ENCODE measurements at places on chromosomes 2 and 18. TPM values are rescaled to one million over a fixed set of nuclear protein-coding genes. Genes with fewer than 3 reads are reported as not detected.

DNA sequence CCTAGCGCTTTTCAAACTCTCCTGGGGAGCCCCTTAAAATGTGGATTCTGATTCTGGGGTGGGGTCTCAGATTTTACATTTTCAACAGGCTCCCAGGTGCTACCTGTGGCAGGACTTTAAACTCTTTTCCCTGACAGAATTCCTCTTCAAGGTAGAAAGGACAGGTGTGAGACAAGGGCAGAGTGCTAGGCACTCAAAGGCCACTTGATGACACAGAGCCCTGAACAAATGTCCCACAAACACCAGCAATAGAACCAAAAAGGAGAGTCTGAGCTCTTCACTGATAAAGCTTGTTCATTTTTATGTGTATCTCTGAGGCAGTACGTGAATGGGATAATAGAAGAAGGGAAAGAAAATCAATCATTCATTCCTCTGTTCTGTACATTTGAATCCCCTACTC, 77.7 kb upstream of the PELI1 start:
- DNase-seq = no peak

DNA sequence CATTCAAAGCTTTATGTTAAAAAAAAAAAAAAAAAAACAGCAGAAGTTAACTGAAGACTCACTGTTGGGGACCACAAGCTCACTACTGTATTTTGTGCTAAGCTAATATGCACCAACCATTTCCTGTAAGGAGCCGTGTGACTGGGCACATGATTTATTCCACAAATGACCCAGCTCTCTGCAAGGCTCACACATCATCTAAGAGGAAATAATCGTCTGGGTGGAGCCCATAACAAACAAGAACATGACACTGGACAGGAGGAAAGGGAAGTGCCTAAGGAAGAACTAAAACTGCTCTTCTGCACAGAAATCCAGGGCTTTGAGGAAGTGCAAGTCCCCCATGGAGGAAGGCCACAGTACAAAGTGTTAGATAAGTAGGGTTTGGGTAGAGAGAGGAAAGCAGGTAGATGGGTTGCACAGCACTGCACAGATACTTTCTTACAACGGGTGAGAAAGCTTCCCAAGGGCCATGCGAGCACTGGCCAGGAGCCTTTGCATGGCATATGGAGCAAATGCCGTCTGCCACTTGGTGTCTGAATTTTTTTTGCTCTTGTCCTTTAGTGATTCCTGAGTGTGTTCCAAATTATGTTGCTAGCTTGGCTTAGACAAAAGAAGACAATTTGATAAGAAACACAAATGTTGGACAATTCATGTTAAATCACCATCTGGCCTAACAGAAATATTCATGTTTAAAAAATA, 24.4 kb downstream of the NFE2L2 start:
- peak; percentile 28 for DNase-seq

GRCh38 chr18:58625839-58626238, 3.1 kb downstream of the ALPK2 start:
- DNase-seq = no peak

DNA sequence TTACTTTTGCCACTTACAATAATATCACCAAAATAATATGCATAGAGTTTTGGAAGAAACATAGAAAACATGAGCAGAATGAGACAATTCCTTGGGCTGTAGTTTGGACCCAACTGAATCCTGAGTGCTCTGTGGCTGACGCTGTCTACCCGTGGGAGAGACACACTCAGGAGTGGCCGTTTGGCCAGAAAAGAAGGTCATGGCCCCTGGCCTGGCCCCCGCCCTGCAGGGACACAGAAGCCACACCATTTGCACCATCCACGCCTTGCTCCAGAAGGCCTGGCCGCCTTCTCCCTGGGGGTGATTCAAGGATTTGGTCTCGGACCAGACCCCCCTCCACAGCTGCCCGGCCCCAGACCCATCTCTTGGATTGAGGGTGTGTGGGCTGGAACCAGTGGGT, 6.4 kb upstream of the D2HGDH start:
- DNase-seq = no peak

- DNase-seq = peak; percentile 43
Measured at GRCh38 chr18:69787825-69788547, 159.7 kb downstream of the CD226 start.

- no peak for DNase-seq
Measured at GRCh38 chr2:107992069-107992468, 5.7 kb downstream of the SLC5A7 start.

DNA sequence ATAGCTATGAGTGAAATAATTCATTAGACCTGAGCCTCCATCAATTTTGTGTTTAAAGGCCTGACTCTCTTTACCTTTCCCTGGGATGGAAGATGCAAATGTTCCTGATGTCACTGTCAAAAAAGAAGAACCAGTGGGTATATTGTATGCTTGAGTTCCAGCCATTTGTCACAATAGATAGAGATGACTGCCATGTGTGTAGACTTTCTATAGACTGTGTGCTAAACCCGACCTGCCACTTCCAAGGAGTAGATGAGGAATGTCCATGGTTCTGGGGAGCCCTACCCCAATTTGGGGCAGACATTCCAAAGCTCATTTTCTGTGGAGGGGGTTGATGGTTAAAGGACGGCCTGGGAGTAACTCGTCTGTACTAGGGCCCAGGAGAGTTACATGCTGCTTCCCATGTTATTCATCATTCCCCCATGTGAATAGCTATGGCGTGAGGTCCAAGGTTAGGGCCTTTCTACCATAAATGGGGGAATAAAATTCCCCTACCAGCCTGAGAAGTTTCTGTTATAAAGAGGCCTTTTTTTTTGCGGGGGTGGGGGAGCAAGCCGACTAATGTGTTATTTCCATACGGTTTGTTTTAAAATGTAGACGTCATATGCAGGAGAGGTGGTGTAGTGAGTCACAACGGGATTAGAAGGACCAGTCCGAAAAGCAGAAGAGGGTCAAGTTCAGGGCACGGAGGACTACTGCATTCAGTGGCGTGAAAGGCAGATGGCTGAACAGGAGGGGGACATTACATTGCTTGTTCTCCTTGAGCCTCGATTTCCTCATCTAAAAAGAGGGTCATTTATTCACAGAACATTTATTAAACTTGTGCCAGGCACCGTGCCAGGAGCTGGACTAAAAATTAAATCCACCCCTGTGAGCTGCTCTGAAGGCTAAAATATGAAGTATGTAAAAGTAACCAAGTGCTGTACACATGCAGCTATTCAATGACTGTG, 24.0 kb downstream of the IL1B start:
- DNase-seq = peak; percentile 59

DNA sequence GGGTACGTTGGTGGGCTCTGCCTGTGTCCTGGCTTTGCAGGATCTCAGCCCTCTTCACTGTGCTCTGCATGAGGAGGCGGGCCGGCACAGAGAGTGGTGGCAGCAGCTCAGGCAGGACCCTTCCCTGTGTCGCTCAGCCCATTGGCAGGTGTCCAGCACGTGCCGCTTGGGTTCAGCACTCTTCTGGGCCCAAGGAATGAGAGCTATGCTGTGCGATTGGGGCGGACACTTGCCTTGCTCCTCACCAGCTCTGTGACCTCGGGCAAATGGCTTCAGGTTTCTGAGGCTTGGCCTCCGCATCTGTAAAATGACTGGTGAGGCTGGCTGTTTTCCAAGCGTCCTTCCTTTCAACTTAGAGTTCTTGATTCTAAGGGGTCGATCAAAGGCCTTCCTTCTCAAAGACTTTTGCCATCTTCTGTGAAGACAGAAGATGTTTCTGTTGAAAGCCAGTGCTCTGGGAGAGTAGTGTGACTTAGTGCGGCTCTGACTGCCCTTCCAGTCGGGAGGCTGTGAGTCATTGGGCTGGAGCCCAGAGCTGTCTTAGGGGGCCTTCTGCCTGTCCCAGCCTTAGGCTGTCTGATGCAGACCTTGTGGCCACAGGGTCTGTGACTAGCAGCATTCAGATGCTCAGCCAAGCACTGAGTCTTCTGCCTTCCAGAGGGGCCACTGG, 35.6 kb downstream of the GLI2 start:
- DNase-seq = peak; percentile 55

DNA sequence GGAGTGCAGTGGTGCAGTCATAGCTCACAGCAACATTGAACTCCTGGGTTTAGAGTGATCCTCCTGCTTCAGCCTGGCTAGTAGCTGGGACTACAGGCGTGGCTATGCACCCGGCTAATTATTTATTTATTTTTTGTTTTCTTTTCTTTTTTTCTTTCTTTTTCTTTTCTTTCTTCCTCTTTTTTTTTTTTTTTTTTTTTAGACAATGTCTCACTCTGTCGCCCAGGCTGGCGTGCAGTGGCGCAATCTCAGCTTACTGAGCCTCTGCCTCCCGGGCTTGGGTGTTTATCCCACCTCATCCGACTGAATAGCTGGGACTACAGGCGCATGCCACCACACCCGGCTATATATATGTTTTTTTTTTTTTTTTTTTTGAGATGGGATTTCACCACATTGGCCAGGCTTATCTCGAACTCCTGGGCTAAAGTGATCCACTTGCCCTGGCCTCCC, 1.4 kb upstream of the ANXA4 start:
- peak; percentile 51 for DNase-seq

DNA sequence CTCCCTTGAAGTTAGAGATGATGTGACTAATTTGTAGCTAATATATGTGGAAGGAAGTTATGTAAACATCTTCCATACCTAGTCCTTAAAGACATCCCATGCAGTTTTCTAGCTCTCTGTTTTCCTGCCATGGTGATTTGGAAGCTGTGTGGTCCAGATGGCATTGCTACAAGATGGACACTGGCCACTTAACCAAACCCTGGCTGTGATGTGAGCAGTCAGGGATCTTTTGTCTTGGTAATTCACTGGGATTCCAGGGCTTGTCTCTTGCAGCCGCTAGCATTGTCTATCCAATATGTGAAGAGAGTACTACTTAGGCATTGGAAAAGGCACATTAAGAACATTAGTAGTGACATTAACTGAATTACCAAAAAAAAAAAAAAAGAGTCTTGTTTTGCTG, 139.9 kb upstream of the DOCK10 start:
- no peak for DNase-seq

GRCh38 chr2:161170958-161171932, 11.0 kb downstream of the TANK start:
- peak; percentile 67 for DNase-seq

DNA sequence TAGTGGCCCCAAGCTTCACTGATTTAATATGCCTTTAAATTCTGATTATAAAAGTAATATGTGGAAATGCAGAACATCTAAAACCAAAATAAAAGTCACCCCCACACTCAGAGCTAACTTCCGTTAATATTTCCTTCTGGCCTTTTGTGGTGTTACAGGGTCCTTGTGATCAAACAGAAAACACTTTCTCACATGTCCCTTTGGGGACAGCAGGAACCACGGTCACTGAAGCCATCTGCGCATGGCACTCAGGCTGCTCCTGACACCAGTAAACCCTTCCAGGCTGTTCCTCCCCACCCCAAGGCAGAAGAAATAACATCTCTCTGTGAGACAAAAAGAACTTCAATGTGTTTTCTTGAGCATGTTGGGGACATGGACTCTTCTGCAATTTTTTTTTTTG, 25.1 kb upstream of the GPR17 start:
- DNase-seq = no peak

DNA sequence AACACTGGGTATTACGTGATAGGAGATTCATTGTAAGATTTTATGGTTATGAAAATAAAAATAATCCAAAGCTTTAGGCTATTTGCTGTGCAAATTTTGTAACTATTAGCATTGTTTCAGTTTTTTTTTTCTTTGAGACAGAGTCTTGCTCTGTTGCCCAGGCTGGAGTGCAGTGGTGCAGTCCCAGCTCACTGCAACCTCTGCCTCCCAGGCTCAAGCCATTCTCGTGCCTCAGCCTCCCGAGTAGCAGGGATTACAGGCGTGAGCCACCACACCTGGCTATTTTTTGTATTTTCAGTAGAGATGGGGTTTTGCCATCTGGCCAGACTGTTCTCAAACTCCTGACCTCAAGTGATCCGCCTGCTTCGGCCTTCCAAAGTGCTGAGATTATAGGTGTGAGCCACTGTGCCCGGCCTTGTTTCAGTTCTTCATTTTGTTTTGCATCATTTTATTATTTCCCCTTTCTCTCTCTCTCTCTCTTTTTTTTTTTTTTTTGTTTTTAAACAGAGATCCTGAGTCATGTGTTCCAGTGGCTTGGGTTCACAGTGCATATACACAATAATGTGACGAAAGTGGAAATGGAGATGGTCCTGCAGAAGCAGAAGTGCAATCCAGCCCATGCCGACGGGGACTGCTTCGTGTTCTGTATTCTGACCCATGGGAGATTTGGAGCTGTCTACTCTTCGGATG, 25.8 kb downstream of the CASP10 start:
- DNase-seq = no peak

- DNase-seq = no peak
Measured at GRCh38 chr2:109257653-109258052, 128.6 kb downstream of the SH3RF3 start.

DNA sequence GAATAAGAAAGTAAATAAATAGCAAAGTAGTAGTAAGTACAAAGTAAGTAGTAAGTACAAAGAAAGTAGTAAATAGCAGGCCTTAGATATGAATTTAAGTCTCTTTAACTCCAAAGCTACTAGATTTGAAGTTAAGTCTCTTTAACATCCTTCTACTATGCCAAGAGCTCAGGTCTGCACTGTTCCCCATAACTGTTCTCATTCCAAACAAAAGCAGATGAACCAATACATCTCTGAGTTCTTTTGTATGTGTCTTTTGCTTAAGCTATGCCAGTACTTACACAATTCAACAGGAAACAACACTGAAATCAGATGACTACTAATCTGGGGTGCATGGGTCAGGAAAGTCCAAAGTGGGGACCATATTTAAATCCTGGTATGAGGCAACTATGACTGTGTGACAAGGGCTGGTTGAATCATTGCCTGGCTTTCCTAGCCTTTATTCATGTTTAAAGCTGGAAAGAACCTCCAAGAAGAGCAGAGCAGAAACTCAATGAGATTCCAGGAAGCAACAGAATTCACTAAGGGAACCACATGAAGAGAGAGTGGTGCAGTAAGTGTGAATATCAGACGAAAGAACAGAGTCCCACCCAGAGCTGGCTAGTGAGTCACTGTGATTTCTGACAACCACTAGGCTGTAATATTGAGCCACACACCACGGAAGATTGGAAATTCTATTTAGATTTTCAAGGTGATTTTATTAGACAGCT, 51.0 kb upstream of the CYP26B1 start:
- DNase-seq = peak; percentile 45

DNA sequence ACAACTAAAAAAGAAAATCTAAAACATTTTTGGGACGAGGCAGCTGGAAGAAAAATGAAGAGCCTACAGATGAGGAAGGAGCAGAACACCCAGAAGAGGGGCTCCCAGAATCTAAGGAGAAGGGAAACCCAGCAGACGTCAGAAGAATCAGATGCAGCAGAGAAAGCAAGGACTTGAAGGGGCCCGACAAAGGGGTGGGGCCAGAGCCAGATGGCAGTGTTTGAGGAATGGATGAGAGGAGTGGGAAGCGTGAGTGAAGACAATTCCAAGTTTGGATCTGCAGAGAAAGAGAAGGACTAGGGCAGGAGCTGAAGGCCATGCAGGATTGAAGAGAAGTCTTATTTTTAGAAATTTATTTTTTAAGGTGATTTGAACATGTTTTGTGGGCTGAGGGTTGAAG, 19.3 kb downstream of the PTMA start:
- DNase-seq = no peak

ARHGAP28 gene
- total RNA-seq = 3.0 TPM

ADRA2B gene
- not detected for total RNA-seq

PLA2R1 gene
- 7.5 TPM for total RNA-seq

RMDN2 gene
- total RNA-seq = 2.9 TPM

COL5A2 gene
- total RNA-seq = 7.4 TPM

SCYGR4 gene
- total RNA-seq = not detected

FAM110C gene
- 8.3 TPM for total RNA-seq

C2orf80 gene
- total RNA-seq = not detected

Measured in MCF 10A (cell line).